ENCODE measurements at places on chromosomes 2 and 18.

GRCh38 chr18:24212939-24213338 is 74.1 kb downstream of the CABYR start:
- DNase-seq: no peak

- no peak for DNase-seq
Measured at GRCh38 chr2:44456946-44457345, 95.2 kb downstream of the CAMKMT start.

GRCh38 chr18:30177056-30177455 is 865.5 kb downstream of the DSC3 start:
- DNase-seq: no peak

GRCh38 chr2:75157435-75157834 is 41.9 kb downstream of the TACR1 start:
- no peak for DNase-seq

GRCh38 chr2:172172513-172173173 is 69.9 kb upstream of the DLX2 start:
- peak; percentile 49 for DNase-seq

DNA sequence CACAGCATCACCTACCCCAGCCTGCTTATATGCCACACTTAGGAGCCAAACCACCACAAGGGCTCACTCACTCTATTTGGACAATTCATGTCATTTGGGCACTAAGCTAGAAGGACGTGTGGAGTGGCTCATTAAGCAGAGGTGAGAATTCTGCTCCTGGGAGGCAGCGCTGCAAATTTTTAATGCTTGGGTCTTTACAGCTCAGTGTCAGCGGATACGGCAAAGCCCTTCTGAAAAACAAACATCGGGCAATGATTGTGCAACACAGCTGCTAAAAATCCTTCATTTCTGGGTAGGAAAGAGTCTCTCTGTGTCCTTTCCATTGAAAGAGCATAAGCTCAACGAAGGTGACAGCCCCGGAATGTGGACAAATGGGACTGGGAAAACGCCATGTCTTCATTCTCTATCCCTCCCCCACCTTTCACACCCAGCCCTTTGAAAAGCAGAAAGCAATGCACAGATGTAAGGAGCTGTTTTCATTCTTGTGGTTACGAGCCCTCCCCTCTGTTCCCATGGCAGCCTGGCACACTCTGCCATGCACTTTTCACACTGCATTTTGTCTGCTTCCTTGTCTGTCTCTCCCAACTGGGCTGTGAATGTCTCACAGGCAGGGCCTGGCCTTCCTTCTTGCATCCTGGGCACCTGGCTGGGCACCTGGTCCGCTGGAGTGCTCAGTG is 16.0 kb downstream of the TMEM177 start:
- DNase-seq: no peak

DNA sequence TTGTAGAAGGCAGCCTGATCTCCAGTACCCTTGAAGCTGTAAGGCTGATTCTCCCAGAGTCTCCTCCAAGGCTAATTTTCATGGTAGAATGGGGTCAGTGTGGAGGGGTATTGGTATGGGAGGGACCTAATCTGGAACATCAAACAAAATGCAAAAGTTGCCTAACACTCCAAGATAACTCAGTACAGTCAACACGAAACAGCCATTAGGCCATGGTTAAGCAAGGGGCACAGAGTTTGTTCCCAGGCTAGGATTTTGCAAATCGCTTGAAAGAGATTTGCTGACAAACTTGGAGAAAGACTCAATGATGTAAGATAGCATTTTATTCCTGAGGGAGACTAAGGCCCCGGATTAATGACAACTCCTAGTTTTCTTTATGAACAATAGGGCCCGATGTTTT is 5.4 kb downstream of the PID1 start:
- DNase-seq: no peak

DNA sequence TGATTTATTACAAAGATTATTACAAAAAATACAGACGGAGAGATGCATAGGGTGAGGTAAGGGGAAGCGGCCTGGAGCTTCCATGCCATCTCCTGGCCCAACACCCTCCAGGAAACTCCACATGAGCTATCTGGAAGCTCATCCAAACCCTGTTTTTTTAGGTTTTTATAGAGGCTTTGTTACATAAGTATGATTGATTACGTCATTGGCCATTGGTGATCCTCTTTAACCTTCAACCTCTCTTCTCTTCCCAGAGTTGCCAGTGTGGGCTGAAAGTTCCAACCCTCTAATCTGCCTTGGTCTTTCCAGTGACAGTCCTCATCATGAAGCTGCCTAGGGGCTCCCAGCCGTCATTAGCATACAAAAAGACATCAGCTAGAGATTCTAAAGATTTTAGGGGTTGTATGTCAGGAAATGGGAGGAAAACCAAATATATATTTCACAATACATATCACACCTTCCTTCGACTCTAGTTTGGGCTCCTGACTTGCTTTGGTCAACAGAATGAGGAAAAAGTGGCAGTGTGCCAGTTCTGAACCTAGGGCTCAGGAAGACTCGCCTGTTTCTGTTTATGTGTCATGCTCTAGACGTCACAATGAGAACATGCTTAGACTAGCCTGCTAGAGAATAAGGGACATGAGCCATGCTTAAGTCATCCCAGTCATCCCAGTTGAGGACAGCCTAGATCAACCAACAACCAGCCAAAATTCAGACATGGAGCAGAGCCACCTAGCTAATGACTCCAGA is 54.1 kb downstream of the ETAA1 start:
- no peak for DNase-seq

DNA sequence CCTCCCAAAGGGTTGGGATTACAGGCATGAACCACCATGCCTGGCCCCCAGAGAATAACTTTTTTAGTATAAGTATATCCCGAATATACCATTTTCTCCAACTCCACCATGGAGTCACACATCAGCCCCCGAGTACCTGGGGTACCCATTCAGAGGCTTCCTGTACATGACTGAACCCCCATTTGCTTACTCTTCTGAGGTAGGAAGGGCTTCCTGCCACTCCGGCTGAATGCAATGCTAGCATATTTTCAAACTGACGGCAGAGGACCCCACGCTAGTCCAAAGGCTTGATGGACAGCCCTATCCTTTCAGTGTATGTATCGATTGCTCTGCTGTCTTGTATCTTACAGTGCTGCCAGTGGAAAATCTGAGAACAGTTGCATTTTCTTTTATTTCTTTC is 220.6 kb upstream of the SH3BP4 start:
- DNase-seq: no peak

GRCh38 chr18:48592540-48593171 is 53.8 kb downstream of the CTIF start:
- peak; percentile 91 for DNase-seq

DNA sequence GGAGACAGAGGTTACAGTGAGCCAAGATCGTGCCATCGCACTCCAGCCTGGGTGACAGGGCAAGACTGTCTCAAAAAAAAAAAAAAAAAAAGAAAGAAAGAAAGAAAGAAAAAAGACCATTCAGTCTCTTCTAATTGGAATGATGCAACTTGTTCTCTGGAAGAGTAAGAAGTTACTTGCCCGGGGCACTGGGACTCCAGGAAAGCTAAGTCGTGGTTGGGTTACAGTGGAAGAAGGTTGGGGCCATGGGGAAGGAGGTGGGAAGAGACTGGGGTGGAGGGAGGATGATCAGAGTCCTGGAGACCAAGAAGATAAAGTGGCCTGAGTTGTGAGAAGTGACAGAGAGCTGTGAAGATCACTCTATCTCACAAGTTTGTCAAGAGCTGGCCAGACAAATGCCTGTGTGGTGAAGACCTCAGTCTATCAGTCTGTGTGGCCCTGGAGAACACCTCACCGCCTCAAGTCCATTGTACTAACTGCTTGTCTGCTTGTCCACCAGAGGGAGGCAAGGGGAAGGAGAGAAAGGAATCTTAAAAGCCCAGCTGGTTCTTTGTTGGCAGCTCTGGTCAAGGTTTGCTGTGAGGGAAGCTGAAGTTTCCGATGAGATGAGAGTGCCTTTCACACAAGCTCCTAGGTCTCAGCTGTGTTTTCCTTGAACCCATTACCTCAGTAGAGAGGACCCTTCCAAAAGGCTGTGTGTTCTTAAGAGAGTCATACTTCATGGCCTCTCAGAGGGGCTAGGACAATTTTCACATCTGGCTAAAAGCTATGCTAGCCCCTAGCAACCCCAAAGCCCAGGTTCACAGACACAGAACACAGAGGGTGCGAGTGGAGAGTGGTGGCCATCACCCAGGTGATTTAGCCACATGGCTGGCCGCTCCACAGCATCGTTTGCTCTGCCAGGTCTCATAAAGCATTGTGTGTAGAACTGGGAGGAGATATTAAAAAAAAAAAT is 72.0 kb upstream of the TMEM178A start:
- no peak for DNase-seq

DNA sequence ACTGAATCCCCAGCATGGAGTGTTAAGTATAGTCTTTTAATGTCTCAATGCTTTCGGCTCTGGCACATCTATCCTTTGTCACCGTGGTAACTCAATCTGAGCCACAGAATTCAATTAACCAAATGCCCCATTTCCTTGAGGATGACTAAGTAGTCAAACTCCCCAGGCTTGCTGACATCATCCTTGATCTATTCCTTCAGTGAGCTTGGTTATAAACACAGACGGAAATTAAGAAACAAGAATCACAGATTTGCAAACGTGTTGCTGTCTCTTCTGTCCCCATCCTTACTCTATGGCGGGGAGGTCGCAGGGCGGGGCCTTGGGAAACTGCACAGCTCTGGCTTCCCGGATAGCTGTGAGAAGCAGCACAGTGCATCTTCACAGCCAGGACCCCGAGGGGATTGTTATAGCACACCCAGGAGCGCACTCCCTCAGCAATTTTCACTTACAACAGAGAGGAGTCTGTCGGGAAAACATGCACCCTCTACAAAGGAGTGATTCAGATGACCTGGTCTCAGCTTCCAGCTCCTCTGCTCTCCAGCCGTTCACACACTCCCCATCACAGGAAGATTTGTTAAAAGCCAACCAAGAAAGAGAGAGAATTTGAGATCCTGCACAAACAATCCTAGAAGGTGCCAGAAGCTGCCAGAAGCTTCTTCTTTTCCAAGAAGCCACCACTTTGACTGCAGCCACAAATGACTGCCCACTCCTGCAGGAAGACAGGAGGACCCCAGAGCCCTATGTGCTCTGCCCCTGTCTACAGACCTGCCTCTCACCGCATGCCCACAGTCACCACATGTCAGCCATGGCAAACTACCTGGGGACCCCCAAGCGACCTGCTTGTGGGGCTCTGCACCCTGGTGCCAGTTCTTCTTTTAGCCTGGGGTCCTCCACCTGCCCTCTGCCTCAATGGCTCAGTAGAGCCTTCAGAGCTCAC is 44.9 kb upstream of the YWHAQ start:
- no peak for DNase-seq

DNA sequence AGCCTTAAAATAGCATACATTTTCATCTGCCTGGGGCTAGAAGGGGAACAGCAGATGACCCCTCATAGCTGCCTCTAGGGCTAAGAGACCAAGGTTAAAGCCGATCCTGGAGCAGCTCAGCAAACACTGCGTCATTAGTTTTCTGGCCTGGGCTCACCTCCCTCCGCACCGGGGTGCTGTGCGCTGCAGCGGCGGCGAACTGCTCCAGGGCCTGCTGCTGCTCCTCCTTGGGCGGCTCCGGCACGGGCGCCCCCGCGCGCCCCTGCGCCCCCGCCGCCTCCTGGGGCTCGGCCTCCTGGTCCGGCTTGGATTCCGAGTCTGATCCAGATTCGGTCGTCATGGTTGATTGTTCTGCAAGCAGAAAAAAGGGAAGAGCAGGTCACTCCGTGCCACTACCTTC is 55.0 kb downstream of the EPB41L3 start:
- no peak for DNase-seq

GRCh38 chr18:75208155-75208835 is 644 bp downstream of the PTGR3 start:
- peak; percentile 94 for DNase-seq

DNA sequence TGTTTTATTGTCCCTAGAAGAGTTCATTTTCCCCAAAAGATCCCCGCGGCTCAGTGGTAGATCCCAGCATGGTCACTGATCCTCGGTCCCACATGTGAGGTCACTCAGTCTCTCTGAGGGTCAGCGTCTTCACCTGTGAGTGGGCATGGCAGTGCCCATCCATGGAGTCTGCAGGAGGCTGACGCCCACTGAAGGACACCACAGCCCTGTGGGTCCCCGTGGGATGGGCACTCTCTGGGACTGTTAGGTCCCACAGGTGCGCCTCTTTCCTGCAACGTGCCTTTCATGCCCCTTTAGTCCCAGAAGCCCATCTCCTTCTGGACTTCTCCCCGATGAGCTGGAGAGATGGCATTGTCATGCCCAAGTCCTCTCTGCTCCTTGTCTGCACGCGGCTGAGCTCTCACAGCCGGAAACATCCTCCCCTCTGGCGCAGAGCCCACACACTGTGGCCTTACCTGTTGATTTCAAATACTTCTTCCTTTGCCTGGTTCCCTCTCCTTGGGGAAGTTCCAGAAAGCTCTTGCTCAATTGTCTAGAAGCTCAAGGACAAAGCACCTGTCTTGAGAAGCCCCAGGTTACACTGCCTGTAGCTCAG is 75.9 kb downstream of the PTGR3 start:
- no peak for DNase-seq

DNA sequence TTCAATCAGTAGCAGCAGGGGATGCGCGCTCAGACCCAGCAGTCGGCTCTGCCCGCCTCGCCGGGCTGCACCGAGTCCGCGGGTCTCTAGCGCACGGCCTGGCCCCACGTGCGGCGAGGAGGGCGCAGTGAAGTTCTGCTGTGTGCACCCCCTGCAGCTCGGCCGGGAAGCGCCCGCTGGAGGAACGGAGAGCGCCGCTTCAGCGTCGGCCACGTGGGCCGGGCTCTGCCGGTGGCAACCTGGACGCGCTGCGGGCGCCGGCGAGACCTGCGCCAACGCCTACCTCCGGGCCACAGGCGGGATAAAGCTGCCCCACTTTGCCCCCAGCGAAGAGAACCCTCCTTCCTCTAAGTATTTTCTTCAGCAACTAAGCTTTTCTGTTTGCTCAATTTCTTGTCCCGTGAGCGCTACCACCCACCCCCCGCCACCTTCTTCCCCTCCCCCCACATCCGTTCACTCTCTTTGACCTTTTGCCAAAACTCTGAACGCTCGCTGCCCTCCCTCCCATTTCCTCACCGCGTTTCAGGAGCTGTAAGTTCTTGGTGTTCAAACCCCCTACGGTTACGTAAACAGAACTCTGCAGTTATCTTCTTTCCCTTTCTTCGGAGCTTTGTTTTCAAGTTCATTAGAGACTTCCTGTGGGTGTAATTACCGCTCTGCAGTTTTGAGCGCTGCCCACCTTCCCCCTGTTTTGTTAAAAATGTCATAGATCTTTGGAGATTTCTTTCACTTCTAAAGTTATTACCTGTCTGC is 42.6 kb upstream of the EDAR start:
- DNase-seq: peak; percentile 18

DNA sequence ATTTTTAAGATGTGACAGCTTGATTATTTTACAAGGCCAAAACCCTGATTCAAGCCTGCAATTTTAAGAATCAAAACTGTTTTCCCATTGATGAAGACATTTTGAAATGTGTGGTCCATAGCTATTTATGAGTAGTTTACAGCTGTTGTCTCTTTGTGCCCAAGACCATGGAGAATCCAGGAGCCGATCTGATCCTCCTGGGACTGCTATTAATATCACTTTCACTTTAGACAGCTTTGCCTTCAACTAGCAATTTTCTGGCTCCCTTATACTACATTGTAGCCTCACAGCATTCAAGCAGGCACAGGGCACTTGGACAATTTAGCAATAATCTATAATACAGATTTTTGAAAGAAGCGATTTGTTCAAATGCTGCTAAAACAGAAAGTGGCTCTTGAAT is 172.9 kb downstream of the SLC8A1 start:
- DNase-seq: no peak
